ENCODE measurements at places on chromosomes 16 and 17. TPM values are rescaled to one million over a fixed set of nuclear protein-coding genes. Genes with fewer than 3 reads are reported as not detected.

DNA sequence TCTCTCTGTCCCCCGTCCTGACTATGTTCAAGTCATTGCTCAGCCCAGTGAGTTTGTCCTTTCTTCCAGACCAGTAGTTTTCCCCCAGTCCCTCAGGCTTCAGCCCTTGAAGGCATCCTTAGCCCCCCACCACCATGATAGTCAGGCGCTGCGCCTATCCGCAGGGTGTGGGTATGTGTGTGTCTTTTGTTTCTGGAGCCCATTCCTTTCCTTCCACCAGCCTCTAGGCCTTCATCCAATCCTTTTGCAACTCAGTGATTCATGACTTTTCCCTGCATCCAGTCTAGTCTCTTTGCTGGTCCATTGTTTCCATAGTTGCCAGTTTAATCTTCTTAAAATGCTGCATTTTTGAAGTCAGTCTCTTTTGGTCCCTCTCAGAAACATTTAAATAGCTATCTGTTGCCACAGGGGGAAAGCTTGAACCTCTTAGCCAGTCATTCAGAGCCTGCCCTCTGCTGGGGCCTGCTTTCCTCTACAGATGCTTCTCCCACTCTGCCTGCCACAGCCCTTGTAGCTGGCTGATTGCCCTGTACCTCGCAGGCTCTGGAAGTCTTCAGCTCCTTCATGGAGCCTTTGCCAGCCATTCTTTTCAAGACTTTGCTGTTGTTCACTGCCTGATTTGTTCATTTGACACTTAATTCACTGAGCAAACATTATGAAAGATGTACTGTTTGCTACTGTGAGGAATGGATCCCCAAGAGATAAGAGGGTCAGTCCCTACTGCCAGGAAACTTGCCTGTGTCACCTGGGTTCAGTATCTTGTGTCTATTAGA, 55.9 kb upstream of the ADCY7 start:
- peak overlapping the region; percentile 31 for H3K27ac ChIP-seq
- no peaks in the 10 kb centered on the region for H3K27me3 ChIP-seq
- no peak overlapping the region for H3K4me3 ChIP-seq
- peaks cover 34% of the 10 kb centered on the region for H3K4me1 ChIP-seq
- peak; percentile 80 for DNase-seq

GRCh38 chr17:79874329-79874981, 35.2 kb upstream of the CBX4 start:
- no peak overlapping the region for H3K4me3 ChIP-seq
- no peaks in the 10 kb centered on the region for H3K36me3 ChIP-seq
- no peak for DNase-seq
- no peak overlapping the region for H3K27ac ChIP-seq
- H3K4me1 ChIP-seq: peaks cover 4% of the 10 kb centered on the region

ABCA9 gene
- total RNA-seq: not detected

- no peaks in the 10 kb centered on the region for H3K27me3 ChIP-seq
- H3K27ac ChIP-seq: peak overlapping the region; percentile 79
- peaks cover 51% of the 10 kb centered on the region for H3K4me1 ChIP-seq
- peak; percentile 52 for DNase-seq
- peak overlapping the region; percentile 18 for H3K4me3 ChIP-seq
Observed at GRCh38 chr17:58615768-58616659, 75.8 kb downstream of the TEX14 start.

DNA sequence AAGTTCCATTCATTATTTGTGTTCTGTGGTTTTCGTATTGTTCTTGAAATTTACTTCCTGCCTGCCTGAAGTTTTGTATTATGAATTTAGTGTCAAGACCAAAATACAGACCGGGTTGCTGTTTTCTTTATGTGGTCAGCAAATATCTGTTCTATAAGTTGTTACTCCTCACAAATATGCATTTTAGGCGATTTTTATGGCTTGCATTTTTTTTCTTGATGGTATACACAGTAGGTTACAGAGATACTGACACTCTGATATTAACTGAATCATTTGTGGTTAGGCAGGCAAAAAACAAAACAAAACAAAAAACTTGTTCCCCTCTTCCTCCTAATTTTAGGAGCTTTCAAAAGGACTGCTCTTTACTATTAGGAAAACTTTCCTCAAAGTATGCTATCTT, 52.6 kb downstream of the BCAS3 start:
- peaks cover 6% of the 10 kb centered on the region for H3K4me1 ChIP-seq
- no peak for DNase-seq
- no peak overlapping the region for H3K27ac ChIP-seq
- H3K4me3 ChIP-seq: no peak overlapping the region

GRCh38 chr16:2969545-2970521, 685 bp downstream of the PAQR4 start:
- peak overlapping the region; percentile 73 for H3K4me3 ChIP-seq
- H3K36me3 ChIP-seq: peaks cover 15% of the 10 kb centered on the region
- DNase-seq: peak; percentile 91
- peak overlapping the region; percentile 77 for H3K27ac ChIP-seq

DNA sequence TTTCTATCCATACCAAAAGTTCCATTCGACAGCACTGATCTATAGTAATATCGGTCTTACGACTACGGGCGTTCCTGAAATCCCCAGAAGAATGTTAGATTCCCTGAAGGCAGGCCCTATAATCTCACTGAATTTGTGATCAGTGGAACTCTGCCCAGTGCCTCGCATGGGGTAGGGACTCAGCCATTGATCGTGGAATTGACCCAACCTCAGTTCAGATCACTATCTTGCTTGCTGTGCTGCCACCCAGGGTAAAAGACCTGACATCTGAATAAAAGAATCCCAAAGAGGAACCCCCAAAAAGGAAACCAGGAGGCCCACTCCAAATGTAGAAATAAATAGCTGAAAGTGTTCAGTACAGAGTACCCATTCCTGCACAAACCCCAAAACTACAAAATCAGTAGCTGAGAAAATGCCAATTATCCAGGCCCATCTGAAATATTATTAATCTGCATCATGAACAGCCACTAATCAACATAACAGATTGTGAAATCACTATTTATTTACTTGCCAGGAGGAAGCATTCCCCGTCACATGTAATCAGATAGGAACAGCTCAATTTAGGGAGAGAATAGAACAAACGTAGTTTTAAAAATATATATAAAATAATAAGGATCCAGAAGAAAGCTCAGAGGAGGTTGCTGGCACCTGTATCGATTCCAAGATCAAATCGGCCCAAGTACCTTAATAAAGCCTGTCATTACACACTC, 221.9 kb downstream of the ZFHX3 start:
- H3K4me3 ChIP-seq: no peak overlapping the region
- H3K27ac ChIP-seq: no peak overlapping the region
- DNase-seq: no peak
- no peaks in the 10 kb centered on the region for H3K36me3 ChIP-seq
- peaks cover 3% of the 10 kb centered on the region for H3K27me3 ChIP-seq

DNA sequence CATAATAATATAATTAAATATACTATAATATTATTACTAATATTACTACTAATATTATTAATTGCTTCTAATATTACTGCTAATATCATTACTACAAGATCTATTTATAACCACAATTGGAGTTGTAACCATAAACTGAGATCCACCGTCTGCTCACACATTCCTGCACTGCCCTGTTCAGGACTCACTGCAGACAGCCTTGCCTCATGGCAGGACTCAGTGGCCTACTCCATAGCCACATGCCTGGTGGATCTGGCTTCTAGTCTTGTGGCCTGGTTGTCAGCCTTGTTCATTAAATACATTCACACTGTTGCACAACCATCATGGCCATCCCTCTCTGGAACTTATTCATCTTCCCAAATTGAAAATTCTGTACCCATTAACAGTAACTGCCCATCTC, 48.0 kb downstream of the SRL start:
- no peaks in the 10 kb centered on the region for H3K4me1 ChIP-seq
- no peak overlapping the region for H3K4me3 ChIP-seq
- no peaks in the 10 kb centered on the region for H3K36me3 ChIP-seq
- H3K27me3 ChIP-seq: peaks cover 3% of the 10 kb centered on the region
- DNase-seq: no peak
- no peak overlapping the region for H3K27ac ChIP-seq

GRCh38 chr17:78133971-78134898, 3.7 kb downstream of the TMC8 start:
- peak overlapping the region; percentile 81 for H3K27ac ChIP-seq
- H3K4me1 ChIP-seq: peaks cover 76% of the 10 kb centered on the region
- H3K36me3 ChIP-seq: peaks cover 58% of the 10 kb centered on the region
- H3K4me3 ChIP-seq: peak overlapping the region; percentile 72

- peaks cover 6% of the 10 kb centered on the region for H3K27me3 ChIP-seq
- H3K4me3 ChIP-seq: no peak overlapping the region
- no peaks in the 10 kb centered on the region for H3K36me3 ChIP-seq
- no peaks in the 10 kb centered on the region for H3K4me1 ChIP-seq
Observed at GRCh38 chr17:19730843-19731242, 14.5 kb upstream of the SLC47A2 start.

- H3K36me3 ChIP-seq: no peaks in the 10 kb centered on the region
- no peak overlapping the region for H3K4me3 ChIP-seq
- no peak for DNase-seq
- H3K4me1 ChIP-seq: no peaks in the 10 kb centered on the region
Observed at GRCh38 chr16:85216522-85217375, 104.5 kb upstream of the CIBAR2 start.

VMO1 gene
- 0.50 TPM for total RNA-seq

- H3K4me3 ChIP-seq: no peak overlapping the region
- no peak overlapping the region for H3K27ac ChIP-seq
- peaks cover 55% of the 10 kb centered on the region for H3K36me3 ChIP-seq
Observed at GRCh38 chr16:84532291-84532724, 27.8 kb upstream of the MEAK7 start.

TRIM25 gene
- 166 TPM for total RNA-seq

DNA sequence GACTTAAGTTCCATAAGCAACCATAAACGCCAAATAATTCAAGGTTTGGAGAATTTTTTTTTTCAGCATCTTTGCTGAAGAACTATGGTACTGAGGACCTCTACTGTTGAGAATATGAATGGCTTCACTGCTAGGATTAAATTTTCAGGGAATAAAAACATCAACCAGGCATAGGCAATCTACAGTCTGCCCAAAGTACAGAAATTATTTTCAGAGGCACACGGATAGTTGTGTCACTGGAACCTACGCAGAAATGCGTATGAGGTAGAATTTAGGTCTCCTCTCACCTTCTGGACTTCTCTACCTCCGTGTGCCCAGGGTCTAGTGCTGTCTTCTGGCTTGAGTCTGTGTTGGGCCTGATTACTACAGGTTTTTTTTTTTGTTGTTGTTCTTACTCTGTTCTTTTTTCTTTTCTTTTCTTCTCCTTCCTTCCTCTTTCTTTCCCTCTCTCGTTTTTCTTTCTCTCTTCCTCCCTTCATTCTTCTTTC, 39.7 kb downstream of the NACA2 start:
- H3K4me3 ChIP-seq: no peak overlapping the region
- no peaks in the 10 kb centered on the region for H3K4me1 ChIP-seq
- DNase-seq: no peak
- no peak overlapping the region for H3K27ac ChIP-seq
- H3K36me3 ChIP-seq: no peaks in the 10 kb centered on the region

DNA sequence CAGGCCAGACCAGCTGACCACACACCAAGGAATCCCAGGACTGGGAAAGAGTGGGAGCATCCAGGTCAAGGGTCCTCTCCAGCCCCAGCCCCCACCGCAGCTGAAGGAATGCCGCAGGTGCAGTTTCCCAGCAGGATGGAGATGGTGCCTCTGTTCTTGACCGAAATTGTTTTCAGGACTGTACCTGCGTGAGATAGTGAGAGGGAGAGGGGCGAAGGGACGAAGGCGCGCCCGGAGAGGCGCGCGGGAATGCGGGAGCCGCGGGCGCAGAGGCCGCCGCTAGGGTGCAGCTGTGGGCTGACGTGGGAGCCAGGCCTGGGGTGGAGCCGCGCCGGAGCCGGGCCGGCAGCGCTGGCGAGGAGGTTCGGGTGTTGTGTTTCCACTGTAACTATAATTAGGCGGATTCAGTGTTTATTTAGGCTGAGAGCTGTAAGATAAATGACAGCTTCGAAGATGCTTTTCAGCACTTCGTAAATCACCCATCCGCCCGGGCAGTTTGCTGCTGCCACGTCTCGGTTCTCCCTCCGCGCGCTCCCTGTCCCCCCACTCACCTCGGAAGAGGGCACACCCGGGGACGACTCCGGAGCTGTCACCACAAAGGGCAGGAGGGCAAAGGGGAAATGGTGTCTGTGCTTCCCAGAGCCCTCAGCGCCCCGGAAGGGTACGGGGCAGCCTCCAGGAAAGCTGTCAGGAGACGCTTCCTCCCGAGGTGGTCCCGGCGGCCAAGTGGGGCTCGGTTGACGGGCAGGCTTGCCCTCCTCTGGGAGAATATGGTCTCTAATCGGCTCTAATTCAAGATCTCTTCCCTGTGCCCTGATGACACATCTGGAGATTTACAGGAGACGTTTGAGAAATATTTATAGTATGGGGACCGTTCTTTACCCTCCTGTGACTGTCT, 38.2 kb downstream of the HOXB1 start:
- H3K27ac ChIP-seq: peak overlapping the region; percentile 24
- DNase-seq: peak; percentile 76
- H3K4me3 ChIP-seq: peak overlapping the region; percentile 46
- H3K27me3 ChIP-seq: peaks cover 16% of the 10 kb centered on the region

- DNase-seq: peak; percentile 86
- no peak overlapping the region for H3K27ac ChIP-seq
- H3K27me3 ChIP-seq: peaks cover 37% of the 10 kb centered on the region
- H3K4me1 ChIP-seq: peaks cover 18% of the 10 kb centered on the region
Observed at GRCh38 chr16:19886073-19886941, 1.7 kb upstream of the GPRC5B start.

- H3K36me3 ChIP-seq: no peaks in the 10 kb centered on the region
- peaks cover 3% of the 10 kb centered on the region for H3K27me3 ChIP-seq
- no peak for DNase-seq
- no peaks in the 10 kb centered on the region for H3K4me1 ChIP-seq
- H3K4me3 ChIP-seq: no peak overlapping the region
Observed at GRCh38 chr17:43572368-43572980, 26.3 kb upstream of the ETV4 start.

GRCh38 chr17:44738214-44738906, 20.4 kb upstream of the ADAM11 start:
- no peak overlapping the region for H3K27ac ChIP-seq
- no peaks in the 10 kb centered on the region for H3K4me1 ChIP-seq
- no peak for DNase-seq
- H3K4me3 ChIP-seq: no peak overlapping the region

PRAC2 gene
- total RNA-seq: not detected

KCNJ12 gene
- not detected for total RNA-seq
